Left lung (tissue), 14 donors: ENCODE measurements at places on chromosomes 7 and 10. TPM values are rescaled to one million over a fixed set of nuclear protein-coding genes. Genes with fewer than 3 reads are reported as not detected.

- H3K36me3 ChIP-seq = no peaks in the 10 kb centered on the region
- H3K4me3 ChIP-seq = no peak overlapping the region
Measured at GRCh38 chr7:92872701-92873100, 36.3 kb upstream of the CDK6 start.

DNA sequence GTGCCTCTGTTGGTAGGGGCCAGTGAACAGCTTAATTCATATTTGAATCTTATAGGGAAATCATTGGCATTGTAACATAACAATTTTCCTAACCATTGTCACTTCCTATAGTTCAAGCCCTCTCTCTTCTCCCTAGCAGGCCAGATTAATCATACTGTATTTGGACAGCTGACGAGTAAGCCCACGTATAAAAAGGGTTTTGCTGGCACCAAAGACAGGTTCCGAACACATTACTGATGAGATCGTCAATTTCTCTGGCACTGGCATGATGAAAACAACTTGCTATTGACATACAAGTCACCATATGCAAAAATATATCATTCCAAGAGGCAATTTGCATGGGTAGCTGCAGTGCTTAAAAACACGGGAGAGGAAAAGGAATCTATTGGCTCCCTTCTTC lies 891.1 kb upstream of the AUTS2 start:
- H3K36me3 ChIP-seq = no peaks in the 10 kb centered on the region
- no peaks in the 10 kb centered on the region for H3K4me1 ChIP-seq
- H3K27ac ChIP-seq = no peak overlapping the region
- no peak for DNase-seq

DNA sequence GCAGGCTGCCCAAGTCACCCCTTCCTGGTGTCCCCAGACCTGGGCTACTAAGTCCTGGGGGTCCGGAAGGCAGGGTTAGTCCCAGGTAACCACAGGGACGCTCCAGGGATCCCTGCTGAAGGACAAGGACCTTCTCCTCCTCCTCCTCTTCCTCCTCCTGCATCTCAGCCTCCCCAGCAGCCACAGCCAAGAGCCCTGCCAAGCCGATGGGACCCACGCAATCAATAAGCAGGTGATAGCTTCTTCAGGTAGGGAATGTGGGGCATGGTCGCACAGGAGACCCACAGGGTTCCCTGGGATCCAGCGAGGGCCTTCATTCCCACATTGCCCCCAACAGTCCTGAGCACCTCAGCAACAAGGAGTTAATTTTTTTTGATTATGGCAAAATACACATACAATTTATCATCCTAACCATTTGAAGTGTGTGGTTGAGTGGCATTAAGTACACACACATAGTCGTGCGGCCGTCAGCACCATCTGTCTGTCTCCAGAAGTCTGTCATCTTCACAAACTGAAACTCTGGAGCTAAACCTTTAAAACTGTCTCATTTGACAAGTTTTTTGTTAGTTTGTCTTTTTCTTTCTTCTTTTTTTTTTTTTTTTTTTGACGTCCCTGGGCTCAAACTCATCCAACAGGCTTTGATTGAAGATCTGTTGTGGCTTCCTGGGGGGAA lies 12.1 kb downstream of the CRYGN start:
- no peak overlapping the region for H3K27ac ChIP-seq
- H3K36me3 ChIP-seq = no peaks in the 10 kb centered on the region
- DNase-seq = no peak
- no peak overlapping the region for H3K4me3 ChIP-seq
- peaks cover 28% of the 10 kb centered on the region for H3K4me1 ChIP-seq
- peaks cover 16% of the 10 kb centered on the region for H3K27me3 ChIP-seq

DNA sequence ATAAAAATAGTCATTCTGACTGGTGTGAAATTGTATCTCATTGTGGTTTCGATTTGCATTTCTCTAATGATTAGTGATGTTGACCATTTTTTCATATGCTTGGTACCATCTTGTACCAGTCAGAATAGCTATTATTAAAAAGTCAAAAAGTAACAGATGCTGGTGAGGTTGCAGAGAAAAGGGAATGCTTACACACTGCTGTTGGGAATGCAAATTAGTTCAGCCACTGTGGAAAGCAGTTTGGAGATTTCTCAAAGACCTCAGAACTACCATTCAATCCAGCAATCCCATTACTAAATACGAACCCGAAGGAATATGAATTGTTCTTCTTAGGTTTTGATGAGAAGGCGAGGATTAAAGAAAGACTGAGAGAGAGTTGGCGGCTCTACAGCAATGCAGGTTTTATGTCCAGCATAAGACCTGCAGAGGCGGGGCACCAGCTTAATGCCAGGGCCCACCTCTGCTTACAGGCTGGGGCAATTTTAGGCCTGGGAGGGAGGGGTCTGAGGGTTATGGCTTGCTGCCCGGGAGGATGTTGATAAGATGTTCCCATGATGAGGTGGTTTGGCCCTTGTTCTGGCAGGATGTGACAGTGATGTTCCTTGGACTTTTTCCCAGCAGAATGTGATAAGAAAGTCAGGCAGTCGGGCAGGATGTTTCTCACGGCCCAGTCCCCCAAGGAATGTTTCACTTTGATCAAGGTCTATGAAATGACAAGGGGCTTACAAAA lies 74.4 kb downstream of the MEST start:
- no peaks in the 10 kb centered on the region for H3K36me3 ChIP-seq
- H3K27me3 ChIP-seq = no peaks in the 10 kb centered on the region
- no peak overlapping the region for H3K4me3 ChIP-seq
- no peaks in the 10 kb centered on the region for H3K4me1 ChIP-seq

DNA sequence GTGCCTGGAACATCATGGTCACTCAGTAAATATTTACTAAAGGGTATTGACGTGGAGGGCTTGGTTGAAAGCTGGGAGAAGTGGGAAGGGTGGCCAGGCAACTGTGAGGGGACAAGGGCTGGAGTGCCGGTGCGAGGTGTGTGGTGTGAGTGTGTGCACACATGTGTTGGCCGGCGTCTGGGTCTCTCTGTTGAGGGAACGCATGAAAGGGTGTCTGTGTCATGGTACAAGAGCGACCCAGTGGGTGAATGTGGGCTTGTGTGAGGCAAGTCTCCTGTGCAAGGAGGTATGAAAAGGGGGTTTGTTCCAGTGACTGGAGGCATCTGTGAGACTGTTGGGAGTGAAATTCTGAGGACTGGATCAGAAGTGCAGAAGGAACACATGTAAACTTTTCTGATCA lies 29.4 kb upstream of the UCMA start:
- no peak for DNase-seq
- H3K4me1 ChIP-seq = no peaks in the 10 kb centered on the region
- H3K27me3 ChIP-seq = no peaks in the 10 kb centered on the region
- no peak overlapping the region for H3K27ac ChIP-seq

GRCh38 chr7:50703654-50704053 lies 79.0 kb downstream of the GRB10 start:
- no peak overlapping the region for H3K27ac ChIP-seq
- H3K36me3 ChIP-seq = peaks cover 8% of the 10 kb centered on the region
- no peak for DNase-seq

DNA sequence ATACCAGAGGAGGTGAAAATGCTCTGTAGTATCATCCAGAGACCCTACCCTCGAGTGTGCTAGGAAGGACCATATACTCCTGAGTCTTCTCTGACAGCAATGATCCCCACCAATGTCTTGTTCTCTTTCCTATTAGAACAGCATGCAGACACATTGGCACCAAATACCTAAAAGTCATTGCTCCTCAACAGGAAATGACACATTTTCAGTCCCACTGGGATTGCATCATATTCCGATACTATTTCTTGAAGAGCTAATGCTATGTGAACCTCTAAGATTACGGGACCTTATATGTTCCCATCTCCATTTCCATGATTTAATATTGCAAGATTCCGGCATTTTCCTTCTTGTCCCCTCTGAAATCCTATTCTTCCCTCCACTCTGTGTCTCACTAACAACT lies 177.4 kb downstream of the NRP1 start:
- no peaks in the 10 kb centered on the region for H3K4me1 ChIP-seq
- no peak overlapping the region for H3K27ac ChIP-seq
- H3K27me3 ChIP-seq = no peaks in the 10 kb centered on the region
- no peak for DNase-seq

GRCh38 chr10:69374242-69374641 lies 42.5 kb downstream of the TACR2 start:
- H3K27me3 ChIP-seq = no peaks in the 10 kb centered on the region
- H3K4me1 ChIP-seq = peaks cover 19% of the 10 kb centered on the region
- H3K27ac ChIP-seq = no peak overlapping the region
- peaks cover 95% of the 10 kb centered on the region for H3K36me3 ChIP-seq

- H3K27ac ChIP-seq = no peak overlapping the region
- H3K4me1 ChIP-seq = no peaks in the 10 kb centered on the region
- no peaks in the 10 kb centered on the region for H3K36me3 ChIP-seq
- H3K27me3 ChIP-seq = no peaks in the 10 kb centered on the region
Measured at GRCh38 chr10:131737543-131738395, 163.0 kb upstream of the PPP2R2D start.

- H3K27ac ChIP-seq = no peak overlapping the region
- H3K27me3 ChIP-seq = no peaks in the 10 kb centered on the region
- H3K4me3 ChIP-seq = no peak overlapping the region
- no peaks in the 10 kb centered on the region for H3K4me1 ChIP-seq
Measured at GRCh38 chr10:32922170-32922569, 35.9 kb downstream of the ITGB1 start.

DNA sequence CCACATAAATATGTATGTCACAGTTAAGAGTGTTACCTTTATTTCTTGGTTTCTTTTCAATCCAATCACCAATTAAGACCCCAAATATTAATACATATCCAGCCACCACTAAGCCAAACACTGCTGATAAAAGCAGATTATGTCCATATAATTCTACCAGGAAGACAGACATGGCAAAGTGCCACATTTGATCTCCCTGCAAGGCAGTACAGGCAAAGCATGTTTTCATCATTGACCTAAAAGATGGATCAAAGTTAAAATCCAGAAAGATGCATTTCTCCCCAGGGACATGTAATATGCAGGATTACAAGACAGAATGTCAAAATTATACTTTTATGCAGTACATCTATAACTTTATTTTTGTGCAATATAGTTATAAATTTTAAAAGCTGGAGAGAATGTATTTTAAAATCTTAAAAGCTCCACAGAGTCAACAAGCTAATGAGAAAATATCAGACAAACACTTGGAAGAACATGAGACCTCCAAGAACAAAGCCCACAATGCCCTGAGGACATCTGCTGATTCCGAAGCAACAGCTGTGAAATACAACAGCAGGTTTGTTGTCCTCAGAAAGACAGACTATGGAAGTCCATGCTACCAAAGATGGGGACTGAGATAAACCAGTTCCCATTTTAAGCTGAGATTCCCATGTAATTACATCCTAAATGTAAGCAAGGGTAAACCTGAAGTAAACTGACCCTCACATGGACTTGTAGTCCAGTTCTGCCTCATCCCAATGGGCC lies 54.5 kb upstream of the TOMM7 start:
- no peak overlapping the region for H3K27ac ChIP-seq
- no peaks in the 10 kb centered on the region for H3K27me3 ChIP-seq
- H3K36me3 ChIP-seq = no peaks in the 10 kb centered on the region

DNA sequence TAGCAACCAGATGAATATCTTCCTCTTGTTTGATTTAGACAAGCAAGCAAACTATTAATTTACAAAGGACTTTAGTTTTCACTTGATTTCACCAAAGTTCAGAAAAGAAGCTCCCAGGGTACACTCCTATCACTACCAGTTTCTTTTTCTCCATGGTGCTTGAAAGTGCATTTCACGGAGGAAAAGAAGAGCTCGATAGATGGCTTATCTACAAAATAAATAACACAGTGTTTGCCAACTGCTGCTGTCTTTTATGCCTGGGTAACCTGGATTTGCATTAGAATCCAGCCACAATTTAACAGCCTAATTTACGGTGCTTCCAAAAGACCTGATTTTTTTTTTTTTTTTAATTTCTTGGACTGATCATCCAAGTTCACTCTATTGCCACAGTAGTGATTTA lies 275.7 kb downstream of the GPR37 start:
- DNase-seq = no peak
- no peak overlapping the region for H3K4me3 ChIP-seq

DNA sequence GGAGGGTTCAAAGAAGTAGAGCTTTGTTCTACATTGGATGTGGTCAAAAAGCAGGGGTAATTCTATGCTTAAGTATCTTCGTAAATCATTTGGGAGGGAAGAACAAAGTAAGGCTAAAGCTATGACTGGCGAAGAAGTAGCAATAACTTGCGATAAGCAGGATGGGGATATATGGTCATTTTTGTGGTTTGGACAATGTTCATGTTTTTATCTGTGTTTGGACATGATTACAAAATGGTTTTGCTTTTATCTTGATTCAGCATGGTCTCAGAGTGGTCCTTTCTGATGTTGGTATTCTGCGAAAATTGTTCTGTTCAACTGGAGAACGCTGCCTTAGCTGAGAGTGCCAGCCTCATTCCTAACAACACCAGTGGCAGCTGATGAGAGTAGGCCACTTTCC lies 208.8 kb downstream of the SEMA3A start:
- H3K27ac ChIP-seq = no peak overlapping the region
- no peaks in the 10 kb centered on the region for H3K36me3 ChIP-seq
- H3K27me3 ChIP-seq = no peaks in the 10 kb centered on the region
- no peaks in the 10 kb centered on the region for H3K4me1 ChIP-seq
- H3K4me3 ChIP-seq = no peak overlapping the region

GRCh38 chr7:18177129-18177814 lies 149.6 kb upstream of the PRPS1L1 start:
- no peak overlapping the region for H3K4me3 ChIP-seq
- no peaks in the 10 kb centered on the region for H3K36me3 ChIP-seq
- peaks cover 8% of the 10 kb centered on the region for H3K4me1 ChIP-seq
- no peak for DNase-seq
- no peak overlapping the region for H3K27ac ChIP-seq
- no peaks in the 10 kb centered on the region for H3K27me3 ChIP-seq

GRCh38 chr7:117269417-117269816 lies 53.4 kb downstream of the WNT2 start:
- no peaks in the 10 kb centered on the region for H3K27me3 ChIP-seq
- no peak for DNase-seq
- no peaks in the 10 kb centered on the region for H3K36me3 ChIP-seq
- H3K4me3 ChIP-seq = no peak overlapping the region
- H3K4me1 ChIP-seq = no peaks in the 10 kb centered on the region

- H3K27ac ChIP-seq = no peak overlapping the region
- DNase-seq = no peak
- no peaks in the 10 kb centered on the region for H3K4me1 ChIP-seq
- no peaks in the 10 kb centered on the region for H3K36me3 ChIP-seq
- no peak overlapping the region for H3K4me3 ChIP-seq
Measured at GRCh38 chr7:41241641-41242040, 461.2 kb downstream of the INHBA start.

GRCh38 chr7:155381852-155382801 lies 75.8 kb upstream of the EN2 start:
- no peak for DNase-seq
- H3K4me1 ChIP-seq = peaks cover 36% of the 10 kb centered on the region
- no peak overlapping the region for H3K4me3 ChIP-seq

Gene UTF1
- polyA plus RNA-seq = not detected

Gene ASAH2B
- 10.4 TPM for polyA plus RNA-seq

Gene TECPR1
- 25.2 TPM for polyA plus RNA-seq

Gene GARIN1A
- 2.0 TPM for polyA plus RNA-seq

Gene RBM20
- 0.81 TPM for polyA plus RNA-seq

Gene AKR1B15
- polyA plus RNA-seq = 0.13 TPM

Gene BAMBI
- 126 TPM for polyA plus RNA-seq

Gene SFMBT2
- 5.1 TPM for polyA plus RNA-seq

Gene AKR1D1
- polyA plus RNA-seq = not detected

Gene TMEM196
- 0.09 TPM for polyA plus RNA-seq
